Mesangial cell (primary cell): ENCODE measurements at places on chromosomes 5 and 9. TPM values are rescaled to one million over a fixed set of nuclear protein-coding genes. Genes with fewer than 3 reads are reported as not detected.

Gene ADGRD2
- not detected in 2 replicates for total RNA-seq

Gene SLCO6A1
- not detected in 2 replicates for total RNA-seq

Gene URM1
- total RNA-seq: 47.9 and 55.2 TPM in 2 replicates

Gene ADAMTS16
- total RNA-seq: 8.6 and 11.7 TPM in 2 replicates

Gene CATSPER3
- 0.13 and 0.16 TPM in 2 replicates for total RNA-seq

Gene RNF183
- 0.38 TPM in 1 of 2 replicates, not detected in the other for total RNA-seq

Gene AJM1
- 0.81 and 1.5 TPM in 2 replicates for total RNA-seq

Gene C1QTNF3
- total RNA-seq: 0.49 and 3.0 TPM in 2 replicates

Gene PCDHGC3
- 36.5 and 60.1 TPM in 2 replicates for total RNA-seq

Gene BOD1
- 49.0 and 54.1 TPM in 2 replicates for total RNA-seq

Gene RPP25L
- total RNA-seq: 35.4 and 41.2 TPM in 2 replicates

Gene CKMT2
- total RNA-seq: not detected in 2 replicates

Gene WDR31
- total RNA-seq: 0.16 and 1.8 TPM in 2 replicates
